ENCODE measurements at places on chromosomes 3 and 15.

DNA sequence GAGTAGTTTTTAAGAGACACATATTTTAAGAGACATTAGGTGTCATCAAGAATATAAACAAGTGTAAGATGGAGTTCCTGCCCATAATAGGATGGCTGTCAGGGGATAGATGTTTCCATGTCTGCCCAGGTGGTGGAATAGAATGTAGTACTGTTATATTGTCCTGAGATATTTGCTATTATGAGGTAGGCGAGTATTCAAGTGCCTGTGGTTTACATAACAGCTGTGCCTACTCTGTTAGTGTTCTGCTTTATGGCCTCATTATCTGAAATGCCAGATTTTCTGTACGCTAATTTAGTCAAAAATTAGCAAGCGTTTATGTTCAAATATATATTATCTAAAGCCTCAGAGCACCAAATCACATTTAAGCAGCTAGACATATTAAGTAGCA lies 360.2 kb upstream of the ROPN1 start:
- no peak for DNase-seq

GRCh38 chr3:129577366-129577765 lies 29.1 kb downstream of the PLXND1 start:
- no peak for DNase-seq

DNA sequence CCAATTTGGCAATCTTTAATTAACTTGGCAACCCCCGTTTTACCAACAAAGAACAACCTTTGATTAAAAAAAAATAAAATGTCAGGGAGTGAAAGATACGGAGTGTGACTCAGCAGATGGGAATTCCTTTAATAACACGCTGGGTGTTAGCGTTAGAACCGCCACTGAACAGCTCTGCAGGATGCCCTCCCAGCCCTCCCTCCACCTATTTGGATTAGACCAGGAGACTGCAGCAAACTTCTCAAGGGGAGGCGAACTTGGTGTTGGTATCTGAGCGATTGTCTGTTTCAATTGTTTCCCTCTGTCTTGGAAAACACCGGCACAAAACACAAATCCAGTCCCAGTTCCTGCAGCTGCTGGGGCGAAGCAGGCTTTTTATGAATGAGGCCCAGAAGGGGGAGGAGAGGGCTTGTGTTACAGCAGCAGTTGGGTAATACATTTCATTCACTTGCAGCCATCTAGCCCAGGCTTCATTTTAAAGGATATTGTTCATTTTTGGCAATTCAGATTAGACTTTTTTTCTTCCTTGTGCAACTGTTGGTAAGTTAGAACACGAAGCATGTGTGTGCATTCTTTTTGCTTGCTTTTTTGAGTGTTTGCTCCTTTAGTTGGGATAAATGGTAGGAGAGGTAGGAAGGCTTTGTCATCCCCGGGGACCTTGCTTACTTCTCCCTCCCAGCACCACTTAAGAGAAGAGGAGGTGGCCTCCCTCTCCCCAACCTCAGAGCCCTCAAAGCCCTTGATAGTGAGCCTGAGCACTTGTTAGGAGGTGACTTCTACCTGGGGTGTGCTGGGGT lies 152.3 kb downstream of the IGF1R start:
- DNase-seq, result no peak

- no peak for DNase-seq
These were observed 10.8 kb upstream of the VILL start for GRCh38 chr3:37979541-37980461.
